ENCODE measurements at places on chromosomes 11 and 22.
A peak's percentile ranks its signal among the peaks of the same experiment; 100 is the strongest.

DNA sequence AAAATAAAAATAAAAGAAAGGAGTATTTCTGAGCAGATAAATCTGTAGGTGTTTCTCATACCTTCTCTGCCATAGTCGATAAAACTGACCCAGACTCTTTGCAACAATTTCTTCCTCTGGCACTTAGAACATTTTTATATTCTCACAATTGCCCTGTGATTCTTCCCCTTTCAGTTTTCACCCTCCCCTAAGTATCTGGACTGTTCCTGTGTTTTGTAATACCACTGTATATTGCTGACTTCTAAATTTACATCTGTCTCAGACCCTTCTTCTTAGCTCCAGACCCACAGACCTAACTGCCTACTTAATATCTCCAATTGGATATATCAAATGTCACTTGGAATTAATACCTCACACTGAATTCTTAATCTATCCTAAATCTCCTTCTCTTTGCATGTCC, 133.4 kb upstream of the DDI1 start:
- no peak for DNase-seq

DNA sequence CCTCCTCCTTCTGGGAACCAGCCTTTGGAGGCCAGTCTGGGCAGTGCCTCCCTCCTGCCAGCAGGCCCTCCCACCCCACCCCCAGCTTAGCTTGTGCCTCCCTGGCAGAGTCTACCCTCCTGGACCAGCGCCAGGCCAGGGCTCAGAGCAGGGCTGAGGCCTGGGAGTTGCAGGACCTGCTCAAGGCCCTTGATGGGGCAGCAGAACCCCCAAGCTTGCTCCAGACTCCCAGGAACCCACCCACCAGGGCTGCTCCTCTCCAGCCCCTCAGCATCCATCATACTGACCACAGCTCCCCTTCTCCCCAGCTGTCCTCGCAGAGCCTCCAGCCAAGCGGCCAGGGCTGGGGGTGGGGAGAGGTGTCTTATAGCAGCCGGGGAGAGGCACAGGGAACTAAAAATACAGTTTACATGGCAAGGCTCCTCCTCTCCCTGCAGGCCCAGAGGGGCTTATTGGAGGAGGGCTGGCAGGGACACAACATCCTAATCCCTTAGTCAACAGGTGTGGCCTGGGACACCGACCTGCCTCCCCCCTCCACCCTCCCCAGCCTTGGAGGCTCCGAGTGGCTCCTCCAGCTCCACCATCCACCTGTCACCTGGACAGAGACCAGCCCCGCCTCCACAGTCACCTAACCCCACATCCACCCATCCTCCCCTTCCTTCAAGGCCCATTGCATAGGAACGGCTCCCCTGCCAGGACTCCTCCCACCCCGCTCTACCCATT, 5.2 kb upstream of the MB start:
- DNase-seq: no peak

DNA sequence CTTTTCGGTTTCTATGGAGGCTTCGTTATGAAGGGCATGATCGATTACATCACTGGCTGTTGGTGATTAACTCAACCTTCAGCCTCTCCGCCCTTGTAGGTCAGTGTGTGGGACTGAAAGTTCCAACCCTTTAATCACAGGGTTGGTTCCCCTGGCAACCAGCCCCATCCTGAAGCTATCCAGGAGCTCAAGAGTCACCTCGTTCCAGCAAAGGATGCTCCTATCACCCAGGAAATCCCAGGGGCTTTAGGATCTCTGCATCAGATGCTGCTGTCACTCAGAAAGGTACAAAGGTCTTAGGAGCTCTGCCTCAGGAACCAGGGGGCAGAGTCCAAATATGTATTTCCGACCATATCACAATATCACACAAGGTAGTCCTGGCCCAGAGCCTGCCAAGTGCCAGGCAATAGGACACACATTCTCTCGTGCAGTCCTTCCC, 123.5 kb upstream of the PARVA start:
- DNase-seq: no peak

- DNase-seq: no peak
Observed at GRCh38 chr11:19332476-19332875, 91.7 kb upstream of the E2F8 start.

- no peak for DNase-seq
Observed at GRCh38 chr11:113332638-113333329, 18.4 kb downstream of the TTC12 start.

DNA sequence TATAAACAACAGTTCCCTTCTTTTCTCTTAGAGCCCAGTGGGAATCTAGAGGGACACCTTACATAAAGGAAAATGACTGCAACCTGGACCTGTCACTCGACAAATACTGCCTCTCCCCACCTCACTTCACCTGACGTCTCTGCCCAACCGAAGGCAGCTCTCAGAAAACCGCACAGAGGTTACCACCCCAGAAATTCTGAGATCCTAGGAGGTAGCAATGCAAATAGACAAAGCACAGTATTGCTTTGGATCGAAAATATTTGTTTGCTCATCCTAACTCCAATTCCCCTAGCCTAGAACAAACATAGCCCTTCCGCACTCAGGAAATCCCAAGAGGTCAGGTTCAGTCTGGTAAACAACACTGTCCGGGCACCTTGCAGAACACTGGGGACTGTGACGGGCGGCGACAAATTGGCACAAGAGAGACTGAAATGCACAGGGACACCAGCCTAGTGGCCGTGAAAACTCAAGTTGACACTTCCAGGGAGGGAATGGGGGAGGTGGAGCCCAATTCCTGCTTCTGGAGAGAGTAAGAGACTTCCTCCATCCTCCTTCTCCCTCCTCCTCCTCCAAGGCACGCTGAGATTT, 420 bp upstream of the TRIM44 start:
- DNase-seq: no peak

DNA sequence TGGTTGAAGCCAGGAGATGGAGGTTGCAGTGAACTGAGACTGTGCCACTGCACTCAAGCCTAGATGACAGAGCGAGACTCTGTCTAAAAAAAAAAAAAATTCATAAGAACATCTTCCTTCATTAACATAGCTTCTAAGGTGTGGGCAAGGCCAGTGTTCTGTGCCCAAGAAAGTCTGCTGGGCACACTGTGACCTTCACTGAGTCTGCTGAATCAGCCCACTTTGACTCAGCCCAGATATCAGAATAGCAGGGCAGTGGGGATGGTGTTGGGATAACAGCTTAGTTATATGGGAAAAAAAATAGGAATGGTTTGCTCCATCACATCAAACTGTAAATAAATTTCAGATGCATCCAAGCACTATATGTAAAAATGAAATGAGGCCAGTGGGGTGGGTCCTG, 32.4 kb upstream of the XBP1 start:
- DNase-seq: no peak

DNA sequence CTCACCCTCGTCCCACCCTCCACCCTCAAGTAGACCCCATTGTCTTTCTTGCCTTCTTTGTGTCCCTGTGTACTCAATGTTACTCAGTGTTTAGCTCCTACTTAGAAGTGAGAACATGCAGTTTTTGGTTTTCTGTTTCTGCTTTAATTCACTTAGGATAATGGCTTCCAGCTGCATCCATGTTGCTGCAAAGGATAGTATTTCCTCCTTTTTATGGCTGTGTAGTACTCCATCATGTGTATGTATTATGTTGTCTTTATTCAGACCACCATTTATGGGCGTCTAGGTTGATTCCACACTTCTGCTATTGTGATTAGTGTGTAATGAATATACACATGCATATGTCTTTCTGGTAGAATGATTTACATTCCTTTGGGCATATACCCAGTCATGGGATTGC, 73.6 kb downstream of the SIK2 start:
- DNase-seq: no peak

DNA sequence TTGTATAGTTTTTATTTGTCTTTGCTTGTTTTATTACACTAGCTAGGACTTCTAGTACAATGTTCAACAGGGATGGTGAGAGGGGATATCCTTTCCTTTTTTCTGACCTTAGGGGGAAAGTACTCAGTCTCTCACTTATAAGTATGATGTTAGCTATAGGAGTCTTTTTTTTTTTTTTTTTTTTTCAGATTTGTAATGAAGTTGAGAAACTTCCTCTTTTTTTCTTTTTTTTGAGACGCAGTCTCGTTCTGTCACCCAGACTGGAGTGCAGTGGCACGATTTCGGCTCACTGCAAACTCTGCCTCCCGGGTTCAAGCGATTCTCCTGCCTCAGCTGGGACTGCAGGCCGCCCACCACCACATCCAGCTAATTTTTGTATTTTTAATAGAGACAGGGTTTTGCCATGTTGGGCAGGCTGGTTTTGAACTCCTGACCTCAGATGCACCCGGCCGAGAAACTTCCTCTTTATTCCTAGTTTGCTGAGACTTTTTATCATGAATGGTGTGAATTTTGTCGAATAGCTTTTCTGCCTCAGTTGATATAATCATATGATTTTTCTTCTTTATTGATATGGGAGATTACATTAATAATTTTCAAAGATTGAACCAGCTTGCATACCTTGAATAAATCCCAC, 10.9 kb downstream of the TRIM22 start:
- DNase-seq: peak; percentile 72

DNA sequence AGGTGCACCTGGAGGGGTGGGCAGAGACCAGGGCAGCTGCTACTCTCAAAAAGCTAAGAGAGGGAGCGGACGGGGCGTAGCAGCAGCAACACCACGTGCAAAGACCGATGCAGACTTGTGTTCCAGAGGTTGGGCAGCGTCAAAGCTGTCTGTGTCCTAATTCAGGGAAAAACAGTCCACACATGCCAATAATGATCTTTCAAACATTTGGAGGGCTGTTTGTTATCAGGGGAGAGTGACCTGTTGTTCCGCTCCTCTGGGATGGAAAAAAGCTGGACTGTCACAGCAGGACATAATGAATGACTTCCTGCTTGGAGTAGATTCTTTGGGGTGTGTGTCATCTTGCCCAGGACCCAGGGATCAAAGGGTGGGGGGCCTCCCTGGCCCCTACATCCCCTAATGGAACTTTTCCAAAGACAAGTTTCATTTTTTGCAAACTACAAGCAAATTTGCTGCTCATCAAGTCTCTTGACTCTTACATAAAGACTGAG, 6.2 kb upstream of the FBLN1 start:
- no peak for DNase-seq

- no peak for DNase-seq
Observed at GRCh38 chr11:27317751-27318150, 45.3 kb downstream of the CCDC34 start.

DNA sequence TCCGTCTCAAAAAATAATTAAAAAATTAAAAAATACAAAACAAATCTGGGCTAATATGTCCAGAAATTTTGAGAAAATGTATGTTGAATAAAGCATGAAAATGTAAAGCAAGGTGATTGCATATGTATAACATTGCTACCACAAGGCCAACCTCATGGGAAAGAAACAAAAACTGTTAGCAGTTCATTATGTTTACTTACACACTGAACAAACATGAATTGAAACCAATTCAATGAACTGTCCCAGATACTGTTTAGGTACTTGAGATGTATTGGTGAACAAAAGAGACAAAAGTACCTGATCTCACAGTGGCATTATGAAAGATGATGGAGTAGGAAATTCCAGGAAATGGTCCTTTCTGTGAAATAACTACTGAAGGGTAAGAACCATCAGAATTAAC, 43.8 kb upstream of the IGLL5 start:
- DNase-seq: no peak

DNA sequence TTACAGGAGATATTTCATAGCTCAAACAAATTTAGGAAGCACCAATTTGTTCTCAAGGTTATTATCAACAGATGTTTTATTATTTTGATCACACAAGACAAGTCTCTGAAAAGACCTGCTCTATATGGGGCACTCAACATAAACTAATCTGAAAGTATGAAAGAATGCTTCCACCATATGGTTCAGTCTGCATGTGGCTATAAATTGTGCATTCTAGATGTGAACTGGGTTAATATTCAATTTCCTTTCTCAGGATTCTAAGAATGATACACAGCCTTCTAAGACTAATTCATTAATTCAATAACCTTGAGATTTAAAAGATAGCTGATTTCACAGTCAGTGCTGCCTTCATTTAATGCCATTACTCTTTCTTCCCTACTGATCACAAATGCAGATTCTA, 851.3 kb upstream of the CCDC90B start:
- no peak for DNase-seq

DNA sequence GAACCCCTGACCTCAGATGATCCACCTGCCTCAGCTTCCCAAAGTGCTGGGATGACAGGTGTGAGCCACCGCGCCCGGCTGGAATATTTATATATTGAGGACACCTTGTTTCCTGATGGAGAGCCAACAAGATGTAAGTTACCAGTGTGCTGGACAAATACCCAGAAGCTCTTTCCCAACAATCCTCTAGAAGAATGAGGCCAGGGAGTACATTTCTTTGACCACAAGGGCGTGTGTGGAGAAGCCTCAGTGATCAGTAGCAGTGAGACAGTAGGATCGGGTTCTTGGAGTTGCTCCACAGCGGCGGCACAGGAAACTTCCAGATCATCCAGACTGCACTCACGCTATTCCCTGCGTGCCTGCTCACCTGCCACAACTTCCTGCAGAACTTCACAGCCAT, 10.3 kb upstream of the POLA2 start:
- no peak for DNase-seq

- peak; percentile 77 for DNase-seq
Observed at GRCh38 chr22:38214302-38215056, 12.7 kb downstream of the MAFF start.

GRCh38 chr11:103676413-103676812, 360.0 kb upstream of the DDI1 start:
- DNase-seq: peak; percentile 2

DNA sequence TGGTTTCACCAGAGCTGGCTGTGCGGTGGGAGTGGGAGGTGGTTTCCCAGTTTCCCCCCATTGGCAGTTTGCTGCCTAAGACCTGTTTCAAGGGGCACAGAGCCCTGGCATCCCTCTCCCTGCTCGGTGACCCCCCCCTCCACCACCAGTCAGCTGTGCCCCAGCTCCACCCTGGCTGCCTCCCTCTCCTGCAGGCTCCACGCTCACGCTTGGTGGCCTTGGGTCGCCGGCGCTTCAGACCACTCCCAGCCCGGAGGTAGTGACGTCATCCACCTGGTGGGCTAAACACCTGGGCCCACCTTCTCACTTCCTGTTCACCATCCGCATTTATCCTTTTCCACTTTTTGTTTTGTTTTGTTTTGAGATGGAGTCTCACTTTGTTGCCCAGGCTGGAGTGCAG, 7.8 kb downstream of the GAL start:
- DNase-seq: no peak

DNA sequence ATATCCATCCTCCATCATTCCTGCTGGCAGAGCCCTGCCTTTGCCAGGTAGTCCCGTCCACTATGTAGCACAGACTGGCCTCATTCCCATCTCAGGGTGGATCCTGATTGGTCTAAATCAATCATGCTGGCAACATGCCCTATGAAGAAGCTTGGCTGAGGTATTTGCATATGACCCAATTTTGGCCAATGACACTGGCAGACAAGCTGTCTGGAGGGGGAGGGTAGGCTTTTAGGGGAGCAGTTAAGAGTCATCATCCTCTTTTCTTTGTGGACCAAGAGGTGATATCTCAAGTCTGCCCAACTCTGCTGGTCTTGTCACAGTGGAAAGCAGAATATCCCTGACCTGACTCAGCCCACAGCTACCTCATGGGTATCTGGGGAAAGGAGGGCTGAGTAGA, 5.1 kb downstream of the CCDC89 start:
- peak; percentile 37 for DNase-seq

- no peak for DNase-seq
Observed at GRCh38 chr11:12007769-12008737, at the start of gene DKK3. Gene DKK3 (minus strand): TSS chr11:12008626. CDS start chr11:12008582, 44 bp downstream.

Data from hematopoietic multipotent progenitor cell treated with erythropoietin and hydrocortisone succinate and interleukin-3 and kit ligand, for 4 days (in vitro differentiated cells).